Gastroesophageal sphincter (tissue), 4 donors: ENCODE measurements at places on chromosomes 12 and 14.

GRCh38 chr12:112160611-112161010 is 35.3 kb downstream of the TRAFD1 start:
- ATAC-seq, result no peak

DNA sequence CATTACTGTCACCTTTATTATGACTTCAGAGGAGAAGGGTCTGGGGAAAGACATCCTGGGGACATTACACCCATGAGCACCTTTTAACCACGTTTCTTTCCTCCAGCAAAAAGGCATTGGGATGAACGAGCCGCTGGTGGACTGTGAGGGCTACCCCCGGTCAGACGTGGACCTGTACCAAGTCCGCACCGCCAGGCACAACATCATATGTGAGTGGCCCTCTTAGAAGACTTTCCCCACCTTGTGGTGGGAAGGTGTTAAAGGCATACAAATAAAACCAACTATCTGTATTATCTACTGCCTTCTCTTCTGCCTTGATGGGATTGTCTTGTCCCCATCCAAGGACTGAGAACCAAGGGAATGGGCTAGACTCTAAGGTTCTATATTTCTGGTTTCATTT is 6.0 kb downstream of the PSMD9 start:
- ATAC-seq, result peak; percentile 62

DNA sequence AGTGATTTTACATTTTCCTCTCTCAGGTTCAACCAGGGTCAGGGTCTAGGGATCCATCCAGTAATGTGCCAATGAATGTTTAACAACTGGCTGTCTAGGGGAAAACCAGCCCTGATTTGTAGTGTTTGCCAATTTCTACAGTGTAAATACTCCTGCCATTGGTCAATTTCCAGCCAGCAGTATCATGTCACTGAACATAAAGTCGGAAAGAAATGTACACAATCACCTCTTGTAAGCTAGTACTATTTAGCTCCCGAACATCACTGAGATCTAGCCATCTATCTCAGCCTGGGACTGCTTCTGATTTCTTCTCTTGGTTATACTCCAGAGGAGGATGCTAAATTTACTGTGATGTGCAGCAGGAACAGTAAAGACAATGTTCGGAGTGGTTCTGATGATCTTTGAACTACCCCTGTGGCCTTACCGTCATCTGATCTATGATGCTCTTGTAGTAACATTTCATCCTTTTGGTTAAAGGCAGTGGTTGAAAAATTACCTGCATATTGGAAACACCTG is 36.7 kb upstream of the EGLN3 start:
- no peak for ATAC-seq

- ATAC-seq, result no peak
Measured at GRCh38 chr12:78929075-78929418, 64.5 kb downstream of the SYT1 start.
